ENCODE measurements at places on chromosomes 5 and 9.

GRCh38 chr5:132687995-132688394 is 14.2 kb downstream of the IL4 start:
- no peak for ATAC-seq

- peak; percentile 92 for ATAC-seq
These were observed 32.9 kb upstream of the IFNK start for GRCh38 chr9:27491154-27491553.

DNA sequence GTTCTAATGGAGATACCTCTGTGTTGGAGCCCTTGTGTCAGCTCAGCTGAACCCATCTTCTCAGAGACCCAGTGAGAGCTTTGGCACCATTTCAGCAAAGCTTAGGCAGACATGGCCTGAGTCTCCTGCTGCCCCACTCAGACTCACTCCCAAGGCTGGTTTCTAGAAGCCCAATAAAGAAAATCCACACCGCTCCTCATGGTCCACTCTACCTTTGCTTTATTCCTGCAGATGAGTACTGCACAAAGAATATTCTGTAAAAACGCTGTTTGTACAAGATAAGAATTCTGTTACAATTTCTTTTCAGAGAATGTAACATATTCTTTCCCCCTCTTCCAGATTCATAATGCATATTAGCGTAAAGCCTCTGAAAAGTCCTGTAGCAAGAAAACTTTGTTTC is 129.3 kb downstream of the C5orf15 start:
- no peak for ATAC-seq

GRCh38 chr5:77774981-77775789 is 954 bp downstream of the TBCA start:
- ATAC-seq = peak; percentile 40

GRCh38 chr5:17163221-17163620 is 54.2 kb upstream of the BASP1 start:
- ATAC-seq = no peak

DNA sequence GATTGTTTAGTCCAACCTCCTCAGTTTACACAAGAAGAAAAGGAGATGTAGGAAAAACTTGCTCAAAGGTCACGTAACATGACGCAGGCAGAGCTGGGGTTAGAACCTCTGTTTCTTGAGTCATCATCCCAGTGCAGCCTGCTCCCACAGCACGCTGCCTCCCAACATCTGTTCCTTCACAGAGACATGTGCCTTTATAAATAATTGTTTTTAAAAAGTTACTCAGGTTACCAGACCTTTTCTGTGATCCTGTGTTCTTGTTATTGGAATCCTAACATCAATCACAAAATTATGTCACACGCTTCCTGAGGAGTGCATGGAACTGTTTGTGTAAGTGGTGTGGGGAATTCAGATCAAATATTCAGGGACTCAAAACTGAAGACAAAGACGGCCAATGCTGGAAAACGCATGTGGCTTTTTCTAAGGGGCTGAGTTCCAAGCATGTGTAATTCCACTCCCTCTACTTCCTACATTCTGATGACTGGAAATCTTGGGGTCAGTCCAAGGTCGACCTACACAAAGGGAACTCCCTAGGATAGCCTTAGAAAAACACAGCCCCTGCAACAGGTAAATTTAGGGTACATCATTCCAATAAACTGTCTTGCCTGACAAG is 184.3 kb downstream of the TSSK1B start:
- ATAC-seq = no peak

GRCh38 chr9:20538956-20539355 is 83.3 kb downstream of the MLLT3 start:
- no peak for ATAC-seq

DNA sequence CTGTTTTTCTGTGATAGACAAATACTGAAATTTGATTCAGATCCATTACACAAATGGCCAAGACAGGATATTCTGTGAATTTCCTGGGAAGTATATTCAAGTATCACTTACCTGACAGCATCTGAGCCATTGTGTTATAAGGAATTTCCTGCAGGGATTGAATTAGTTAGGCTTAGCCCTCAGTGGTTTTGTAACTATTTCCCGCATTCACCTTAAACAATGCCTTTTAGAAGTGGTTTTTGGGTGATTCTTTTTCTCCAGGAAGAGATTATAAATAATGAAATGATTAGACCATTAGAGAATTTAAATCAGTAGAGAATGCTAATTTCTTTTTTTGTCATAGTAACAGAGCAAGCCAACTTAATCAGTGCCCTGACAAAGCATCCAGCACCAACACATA is 30.6 kb downstream of the ITGA1 start:
- no peak for ATAC-seq
